T-helper 2 cell treated with Interferon-gamma antibody and Interleukin-4, amounts not matched to agents 5 μg/mL and 100 μg/mL, for 36 hours (primary cell): ENCODE measurements at places on chromosomes 13 and 19.

DNA sequence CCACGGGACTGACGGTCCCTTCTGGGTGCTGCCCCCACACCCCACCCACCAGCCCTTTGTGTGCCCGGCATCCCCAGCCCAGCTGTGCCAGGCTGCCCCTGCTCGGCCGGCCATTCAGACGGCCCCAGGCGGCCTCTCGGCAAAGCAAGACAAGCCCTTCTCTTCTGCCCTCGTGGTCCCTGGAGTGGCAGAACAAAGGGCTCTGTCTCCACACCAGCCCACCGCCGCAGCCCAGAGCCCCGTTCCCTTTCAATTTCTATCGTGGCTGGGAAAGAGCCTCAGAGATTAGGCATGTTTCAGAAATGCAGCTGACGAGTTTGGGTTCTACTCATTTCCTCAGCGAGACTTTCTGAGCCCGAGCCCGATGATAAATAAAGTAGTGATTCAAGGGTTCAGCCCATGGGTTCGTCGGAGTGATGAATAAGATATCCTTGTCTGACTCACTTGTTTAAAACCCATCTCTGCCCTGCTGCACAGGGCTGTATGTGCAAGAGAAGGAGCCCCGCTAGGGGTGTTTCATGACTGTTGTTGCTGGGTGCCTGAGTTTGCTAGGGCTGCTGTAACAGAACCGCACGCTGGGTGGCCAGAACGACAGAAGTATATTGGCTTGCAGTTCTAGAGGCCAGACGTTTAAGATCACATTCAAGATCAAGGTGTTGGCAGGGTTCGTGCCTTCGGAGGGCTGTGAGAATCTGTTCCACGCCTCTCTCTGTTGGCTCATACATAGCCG is 4.3 kb downstream of the MYO9B start:
- H3K27ac ChIP-seq: peak overlapping the region; percentile 78
- peak overlapping the region; percentile 71 for H3K4me3 ChIP-seq
- H3K27me3 ChIP-seq: no peaks in the 10 kb centered on the region
- H3K4me1 ChIP-seq: peaks cover 32% of the 10 kb centered on the region
- H3K36me3 ChIP-seq: peaks cover 14% of the 10 kb centered on the region

DNA sequence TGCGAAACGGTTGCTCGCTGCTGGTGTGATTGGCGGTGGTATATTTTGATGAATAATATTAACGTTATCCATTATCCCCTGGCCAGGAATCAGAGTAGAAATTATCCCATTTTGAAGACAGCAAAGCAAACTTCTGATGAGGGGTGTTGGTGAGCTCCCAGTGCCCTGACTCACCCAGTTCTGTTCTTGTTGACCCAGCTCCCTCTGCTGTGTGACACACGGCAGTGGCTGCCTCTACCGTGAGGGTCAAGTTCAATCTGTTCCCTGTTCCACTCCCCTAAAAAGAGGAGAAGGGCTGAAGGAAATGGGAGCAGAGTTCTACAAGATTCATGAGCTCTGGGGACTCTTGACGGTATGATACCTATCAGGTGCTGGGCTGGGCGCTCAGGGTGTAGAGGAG is 2.0 kb downstream of the CAMSAP3 start:
- no peaks in the 10 kb centered on the region for H3K36me3 ChIP-seq
- H3K27ac ChIP-seq: no peak overlapping the region
- DNase-seq: no peak
- peaks cover 40% of the 10 kb centered on the region for H3K27me3 ChIP-seq
- no peak overlapping the region for H3K4me3 ChIP-seq

DNA sequence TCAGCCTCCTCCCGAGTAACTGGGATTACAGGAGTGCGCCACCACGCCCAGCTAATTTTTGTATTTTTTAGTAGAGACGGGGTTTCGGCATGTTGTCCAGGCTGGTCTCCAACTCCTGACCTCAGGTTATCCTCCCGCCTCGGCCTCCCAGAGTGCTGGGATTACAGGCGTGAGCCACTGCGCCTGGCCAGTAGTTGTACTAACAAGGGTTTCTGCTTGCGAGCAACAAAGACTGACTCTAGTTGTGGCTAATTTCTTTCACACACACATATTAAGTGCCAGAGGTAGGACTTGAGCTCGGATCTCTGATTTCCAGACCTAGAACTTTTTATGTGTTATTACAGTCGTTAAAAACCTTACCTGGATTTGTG is 635 bp upstream of the PCCA start:
- H3K27me3 ChIP-seq: peaks cover 4% of the 10 kb centered on the region
- peak overlapping the region; percentile 92 for H3K4me3 ChIP-seq
- H3K4me1 ChIP-seq: peaks cover 17% of the 10 kb centered on the region
- no peaks in the 10 kb centered on the region for H3K36me3 ChIP-seq
- no peak for DNase-seq

DNA sequence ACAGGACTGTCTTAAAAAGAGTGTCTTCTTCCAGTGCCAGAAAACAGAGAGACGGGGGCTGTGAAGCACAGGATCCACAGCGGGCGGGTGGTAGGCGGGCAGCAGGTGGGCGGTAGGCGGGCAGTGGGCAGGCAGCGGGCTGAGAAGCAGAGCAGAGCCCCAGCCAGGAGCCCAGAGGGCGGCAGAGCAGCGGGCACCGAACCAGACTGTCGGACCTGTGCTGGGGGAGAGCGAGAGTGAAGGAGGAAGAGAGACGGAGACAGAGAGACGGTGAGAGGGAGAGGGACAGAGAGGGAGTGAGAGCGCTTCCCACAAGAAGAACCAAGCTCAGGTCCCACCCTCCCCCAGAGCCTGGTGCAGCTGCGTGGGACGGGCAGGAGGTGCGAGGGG is 30.3 kb downstream of the RASA3 start:
- no peak for DNase-seq
- H3K27ac ChIP-seq: no peak overlapping the region
- H3K27me3 ChIP-seq: no peaks in the 10 kb centered on the region
- H3K36me3 ChIP-seq: peaks cover 9% of the 10 kb centered on the region
- no peak overlapping the region for H3K4me3 ChIP-seq

DNA sequence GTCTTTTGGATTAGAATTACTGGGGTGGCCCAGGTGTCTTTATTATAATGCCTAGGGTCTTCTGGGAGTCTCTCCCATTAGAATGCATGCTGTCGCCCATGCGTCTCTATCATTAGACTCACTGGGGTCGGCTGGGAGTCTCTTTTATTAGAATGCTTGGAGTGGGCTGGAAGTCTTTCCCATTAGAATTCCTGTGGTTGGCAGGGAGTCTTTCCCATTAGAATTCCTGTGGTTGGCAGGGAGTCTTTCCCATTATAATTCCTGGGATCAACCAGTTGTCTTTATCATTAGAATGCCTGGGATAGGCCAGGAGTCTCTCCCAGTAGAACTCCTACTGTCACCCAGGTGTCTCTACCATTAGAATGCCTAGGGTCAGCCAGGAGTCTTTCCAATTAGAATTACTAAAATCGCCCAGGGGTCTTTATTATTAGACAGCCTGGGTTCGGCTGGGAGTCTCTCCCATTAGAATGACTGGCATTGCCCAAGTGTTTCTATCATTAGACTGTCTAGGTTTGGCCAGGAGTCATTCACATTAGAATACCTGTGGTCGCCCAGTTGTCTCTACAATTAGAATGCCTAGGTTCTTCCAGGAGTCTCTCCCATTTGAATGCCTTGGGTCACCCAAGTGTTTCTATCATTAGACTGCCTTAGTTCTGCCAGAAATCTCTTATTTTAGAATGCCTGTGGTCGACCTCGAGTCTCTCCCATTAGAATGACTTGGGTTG is 1558.5 kb downstream of the UQCRFS1 start:
- H3K27me3 ChIP-seq: no peaks in the 10 kb centered on the region
- H3K36me3 ChIP-seq: no peaks in the 10 kb centered on the region

DNA sequence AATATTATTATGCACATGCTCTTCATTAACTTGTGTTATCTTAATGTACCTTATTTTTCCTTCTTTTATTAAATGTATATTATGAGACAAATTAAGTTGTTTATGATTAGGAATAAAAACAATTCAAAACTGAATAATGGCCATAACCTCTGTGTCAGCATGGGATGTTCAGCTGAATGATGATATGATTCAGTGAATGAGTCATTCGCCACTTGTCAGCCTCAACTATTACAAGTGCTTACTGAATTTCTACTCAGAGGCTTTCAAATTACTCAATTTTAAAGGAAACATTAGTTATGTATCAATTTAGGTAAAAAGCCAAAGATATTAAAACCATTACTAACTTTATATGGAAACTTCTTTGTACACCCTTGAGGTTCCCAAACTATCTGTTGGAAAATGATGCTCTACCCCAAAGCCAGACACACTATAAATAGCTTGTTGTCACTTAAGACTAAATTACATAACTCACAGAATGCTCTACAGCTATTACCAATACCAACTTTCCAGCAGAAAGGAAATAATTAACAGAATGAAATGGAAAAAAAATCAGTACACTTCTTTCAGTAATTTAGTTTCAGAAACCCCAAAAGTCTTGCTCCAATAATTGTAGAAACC is 14.4 kb downstream of the LIG4 start:
- no peaks in the 10 kb centered on the region for H3K36me3 ChIP-seq
- H3K27ac ChIP-seq: no peak overlapping the region
- H3K4me1 ChIP-seq: peaks cover 26% of the 10 kb centered on the region

- H3K4me1 ChIP-seq: no peaks in the 10 kb centered on the region
- H3K27ac ChIP-seq: no peak overlapping the region
- no peaks in the 10 kb centered on the region for H3K27me3 ChIP-seq
- no peak for DNase-seq
Measured at GRCh38 chr13:94641409-94641941, 39.8 kb downstream of the GPR180 start.

DNA sequence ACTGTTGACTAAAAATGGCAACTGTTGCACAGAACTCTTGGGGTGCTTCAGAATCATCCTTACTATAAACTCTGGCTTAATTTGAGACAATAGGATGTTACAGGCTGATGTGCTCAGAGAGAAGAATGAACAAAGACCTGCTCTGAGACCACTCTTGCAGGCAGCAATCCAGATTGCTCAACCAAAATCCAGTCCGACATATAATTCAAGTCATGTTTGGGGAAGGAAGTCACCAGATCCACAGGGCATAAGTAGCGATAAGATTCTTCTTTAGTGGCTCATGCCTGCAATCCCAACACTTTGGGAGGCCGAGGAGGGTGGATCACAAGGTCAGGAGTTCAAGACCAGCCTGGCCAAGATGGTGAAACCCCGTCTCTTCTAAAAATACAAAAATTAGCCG is 20.6 kb downstream of the MTMR6 start:
- H3K4me3 ChIP-seq: no peak overlapping the region
- no peaks in the 10 kb centered on the region for H3K27me3 ChIP-seq
- no peak overlapping the region for H3K27ac ChIP-seq
- H3K36me3 ChIP-seq: peaks cover 35% of the 10 kb centered on the region
- peaks cover 5% of the 10 kb centered on the region for H3K4me1 ChIP-seq
- no peak for DNase-seq

GRCh38 chr19:15378534-15379082 is 979 bp downstream of the AKAP8 start:
- peak overlapping the region; percentile 92 for H3K4me3 ChIP-seq
- DNase-seq: peak; percentile 41
- peak overlapping the region; percentile 95 for H3K27ac ChIP-seq
- peaks cover 26% of the 10 kb centered on the region for H3K4me1 ChIP-seq

GRCh38 chr13:66780814-66781213 is 449.3 kb downstream of the PCDH9 start:
- no peak for DNase-seq
- no peaks in the 10 kb centered on the region for H3K27me3 ChIP-seq
- H3K4me3 ChIP-seq: no peak overlapping the region
- H3K27ac ChIP-seq: no peak overlapping the region
- H3K36me3 ChIP-seq: no peaks in the 10 kb centered on the region

- peaks cover 72% of the 10 kb centered on the region for H3K36me3 ChIP-seq
Measured at GRCh38 chr13:102606537-102607309, 9.9 kb downstream of the TPP2 start.

DNA sequence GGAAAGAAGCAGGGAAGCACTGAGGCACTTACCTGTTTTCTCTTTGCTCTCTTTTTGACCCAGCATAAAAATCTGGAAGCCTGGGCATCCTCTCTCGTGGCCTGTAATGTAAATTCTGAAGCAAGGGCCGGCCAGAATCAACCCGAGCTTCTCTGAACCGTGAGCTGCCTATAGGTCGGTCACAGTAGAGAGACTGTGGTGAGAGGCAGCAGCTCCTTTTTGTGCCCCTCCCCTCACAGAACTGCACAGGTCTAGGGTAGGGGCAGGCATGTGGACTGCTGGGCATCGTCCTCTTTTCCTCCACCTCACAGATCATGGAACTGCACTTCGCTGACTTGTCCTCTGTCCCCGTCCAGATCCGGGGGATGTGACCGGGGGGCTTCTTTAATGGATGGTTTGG is 12.5 kb downstream of the FAM124A start:
- no peak overlapping the region for H3K27ac ChIP-seq
- no peak for DNase-seq
- no peak overlapping the region for H3K4me3 ChIP-seq

DNA sequence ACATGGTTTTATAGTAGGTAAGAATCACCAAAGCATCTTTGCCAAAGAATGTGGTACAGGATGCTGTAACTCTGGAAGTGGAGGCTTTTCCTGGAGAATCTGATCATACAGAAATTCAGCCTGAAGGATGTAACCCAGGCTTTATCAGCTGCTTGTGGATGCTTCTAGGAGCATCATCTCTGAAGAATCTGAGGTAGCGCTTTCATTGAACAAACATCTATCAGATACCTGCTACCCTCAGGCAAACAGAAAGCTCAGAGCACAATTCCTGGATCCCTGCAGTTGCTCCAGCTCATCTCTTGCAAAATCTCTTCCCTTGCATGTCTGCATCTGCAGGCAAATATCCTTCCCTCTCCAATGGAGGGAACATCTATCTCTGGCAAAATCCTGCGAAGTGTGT is 9.3 kb downstream of the FAM124A start:
- no peak for DNase-seq
- peaks cover 34% of the 10 kb centered on the region for H3K27me3 ChIP-seq
- H3K27ac ChIP-seq: no peak overlapping the region
- H3K4me1 ChIP-seq: no peaks in the 10 kb centered on the region
- no peak overlapping the region for H3K4me3 ChIP-seq

- peaks cover 8% of the 10 kb centered on the region for H3K27me3 ChIP-seq
- no peaks in the 10 kb centered on the region for H3K36me3 ChIP-seq
- H3K4me1 ChIP-seq: no peaks in the 10 kb centered on the region
- DNase-seq: no peak
- H3K27ac ChIP-seq: no peak within 1 kb of the TSS
Measured at GRCh38 chr19:2359992-2360685, at the start of gene TMPRSS9. Gene TMPRSS9 (plus strand): TSS chr19:2360265. CDS start chr19:2389786, 29,521 bp downstream.

GRCh38 chr13:99374169-99374991 is 67.2 kb upstream of the GPR183 start:
- peaks cover 79% of the 10 kb centered on the region for H3K4me1 ChIP-seq
- no peak for DNase-seq
- H3K36me3 ChIP-seq: peaks cover 69% of the 10 kb centered on the region
- no peaks in the 10 kb centered on the region for H3K27me3 ChIP-seq
